ENCODE measurements at places on chromosomes 5 and 9.

GRCh38 chr9:99752417-99753109 is 69.1 kb upstream of the NR4A3 start:
- no peak for DNase-seq

DNA sequence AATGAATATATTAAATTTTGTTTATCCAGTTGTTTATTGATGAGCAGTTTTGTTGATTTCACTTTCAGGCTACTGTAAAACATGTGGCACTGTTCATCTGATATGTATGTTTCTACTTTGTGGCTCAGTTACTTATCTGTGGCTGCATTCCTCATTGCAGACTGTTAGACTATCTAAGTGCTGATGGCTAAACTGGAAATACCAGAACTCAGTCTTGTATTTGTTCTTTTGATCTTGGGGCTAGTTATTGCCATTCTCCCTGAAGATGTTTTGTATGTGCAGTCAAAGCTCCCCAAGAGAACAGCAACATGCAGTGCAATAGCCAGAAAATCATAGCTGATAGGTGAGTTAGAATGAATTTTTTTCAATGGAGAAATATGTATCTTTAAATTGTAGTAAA is 162.2 kb downstream of the GADD45G start:
- DNase-seq: no peak

- no peak for DNase-seq
Measured at GRCh38 chr9:133998915-133999595, 6.9 kb upstream of the VAV2 start.

DNA sequence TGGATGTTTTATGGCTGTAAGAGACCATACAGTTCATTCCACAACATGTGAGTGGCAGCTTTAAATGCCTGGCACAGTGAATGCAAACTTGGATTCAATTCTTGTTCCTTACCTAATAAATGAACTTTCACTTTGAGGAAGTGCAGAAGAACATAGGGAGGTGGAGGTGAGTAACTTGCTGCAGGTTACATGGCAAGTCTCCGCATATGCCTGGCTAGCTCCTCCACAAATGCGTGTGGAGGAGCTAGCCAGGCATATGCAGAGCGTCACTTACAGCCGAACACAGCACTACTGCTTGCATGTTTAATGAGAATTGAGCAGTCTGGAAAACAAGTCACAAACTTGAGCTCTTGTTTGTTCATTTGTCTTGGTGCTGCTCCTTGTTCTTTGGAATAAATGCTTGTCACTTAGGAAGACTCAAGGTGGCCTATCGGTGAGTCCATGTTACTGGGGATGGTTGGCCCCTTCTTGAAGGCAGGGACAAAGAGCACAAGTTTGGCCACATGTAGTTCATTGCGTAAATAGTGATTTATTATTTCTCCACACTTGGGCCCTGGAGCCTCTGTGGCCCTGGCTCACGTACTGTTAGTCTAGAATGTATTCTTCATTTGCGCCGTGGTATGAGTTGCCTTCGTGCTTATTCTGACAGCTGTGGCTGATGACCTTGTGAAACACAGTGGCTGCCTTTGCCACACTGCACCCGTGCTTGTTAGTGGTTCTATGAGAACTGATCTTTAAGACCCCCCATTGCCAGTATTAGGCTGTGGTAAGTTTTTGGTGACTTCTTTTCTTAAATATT is 3.1 kb downstream of the ISOC1 start:
- DNase-seq: no peak

DNA sequence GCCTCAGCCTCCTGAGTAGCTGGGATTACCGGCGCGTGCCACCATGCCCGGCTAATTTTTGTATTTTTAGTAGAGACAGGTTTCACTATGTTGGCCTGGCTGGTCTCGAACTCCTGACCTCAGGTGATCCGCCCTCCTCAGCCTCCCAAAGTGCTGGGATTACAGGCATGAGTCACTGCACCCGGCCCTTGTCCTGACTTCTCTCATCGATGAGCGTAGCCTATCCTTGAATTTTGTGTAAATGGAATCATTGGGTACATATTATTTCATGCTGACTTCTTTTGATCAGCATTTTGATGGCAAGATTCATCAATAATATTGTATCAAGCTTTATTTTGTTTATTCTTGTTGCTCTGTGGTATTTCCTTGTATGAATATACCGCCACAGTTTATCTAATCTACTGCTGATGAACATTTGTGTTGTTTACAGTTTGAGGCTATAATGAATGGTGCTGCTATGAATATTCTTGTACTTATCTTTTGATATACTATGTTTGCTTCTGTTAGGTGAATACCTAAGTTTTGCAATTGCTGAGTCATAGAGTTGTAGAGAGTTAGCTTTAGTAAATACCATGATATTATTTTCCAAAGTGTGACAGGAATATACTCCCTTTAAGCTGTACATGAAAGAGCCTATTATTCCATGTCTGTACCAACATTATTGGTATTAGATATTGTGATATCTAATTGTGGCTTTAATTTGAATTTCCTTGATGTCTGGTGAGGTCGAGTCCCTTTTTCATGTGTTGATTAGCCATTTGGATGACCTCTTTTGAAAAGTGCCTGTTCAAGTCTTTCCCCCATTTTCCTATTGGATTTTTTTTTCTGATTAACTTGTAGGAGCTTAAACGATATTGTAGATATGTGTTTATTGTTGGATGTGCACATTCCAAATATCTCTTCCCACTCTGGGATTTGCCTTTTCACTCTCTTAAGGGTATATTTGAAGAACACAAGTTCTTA is 107.5 kb downstream of the RGS3 start:
- no peak for DNase-seq

GRCh38 chr9:91923145-91923544 is 26.9 kb downstream of the ROR2 start:
- DNase-seq: no peak

DNA sequence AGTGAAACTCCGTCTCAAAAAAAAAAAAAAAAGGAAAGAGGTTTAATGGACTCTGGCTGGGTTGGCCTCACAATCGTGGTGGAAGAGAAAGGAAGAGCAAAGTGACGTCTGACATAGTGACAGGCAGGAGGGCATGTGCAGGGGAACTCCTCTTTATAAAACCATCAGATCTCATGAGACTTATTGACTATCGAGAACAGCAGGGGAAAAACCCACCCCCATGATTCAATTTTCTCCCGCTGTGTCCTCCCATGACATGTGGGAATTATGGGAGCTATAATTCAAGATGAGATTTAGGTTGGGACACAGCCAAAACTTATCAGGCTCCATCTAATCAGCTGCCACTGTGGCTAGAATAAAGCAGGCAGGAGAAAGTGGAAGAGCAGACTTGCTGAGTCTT is 610.4 kb upstream of the NUDT12 start:
- DNase-seq: no peak

DNA sequence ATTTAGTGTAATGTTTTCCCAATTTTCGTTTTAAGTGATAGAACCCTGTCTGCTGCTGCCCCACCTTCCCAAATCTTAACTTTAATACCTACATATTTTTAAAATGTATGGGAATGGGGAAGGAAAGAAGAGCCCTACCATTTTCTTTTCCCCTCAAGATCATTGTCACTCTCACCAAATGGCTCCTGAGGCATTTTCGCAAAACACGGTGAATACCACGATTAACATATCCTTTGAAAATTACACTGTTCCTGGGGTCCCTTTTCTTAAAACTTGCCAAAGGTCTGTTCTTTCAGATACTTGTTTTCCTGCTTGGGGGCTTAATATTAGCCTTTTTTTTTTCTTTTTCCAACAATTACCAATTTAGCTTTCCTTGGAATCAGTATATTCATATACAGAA is 36.1 kb downstream of the CERT1 start:
- no peak for DNase-seq

DNA sequence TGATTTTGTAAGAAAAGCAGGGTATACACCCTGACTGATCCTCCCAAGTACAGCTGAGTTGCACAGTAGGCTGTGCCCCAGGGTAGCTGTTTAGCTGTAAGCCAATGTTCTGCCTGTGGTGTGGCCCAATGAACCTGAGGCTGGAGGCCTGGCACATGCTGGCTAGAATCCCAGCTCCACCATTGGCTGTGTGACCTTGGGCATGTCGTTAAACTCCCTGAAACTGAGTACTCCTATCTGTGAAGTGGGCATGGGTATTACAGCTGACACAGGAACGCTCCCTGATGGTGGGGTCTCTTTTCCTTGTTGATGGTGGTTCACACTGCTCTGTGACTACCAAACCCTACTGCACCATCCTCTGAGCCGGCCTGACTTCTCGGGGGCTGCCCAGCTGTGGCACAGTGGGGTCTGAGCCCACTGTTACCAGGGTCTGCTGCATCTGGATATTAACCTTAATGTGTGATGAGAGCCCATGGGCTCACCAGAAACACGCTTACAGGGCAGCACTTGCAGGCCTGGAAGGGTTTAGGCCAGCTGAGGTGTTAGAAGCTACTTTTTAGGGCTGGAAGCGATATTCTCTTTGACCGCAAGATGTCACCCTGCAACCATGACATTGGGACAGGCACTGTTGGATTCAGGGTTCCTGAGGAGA is 7.0 kb upstream of the GADD45G start:
- no peak for DNase-seq

DNA sequence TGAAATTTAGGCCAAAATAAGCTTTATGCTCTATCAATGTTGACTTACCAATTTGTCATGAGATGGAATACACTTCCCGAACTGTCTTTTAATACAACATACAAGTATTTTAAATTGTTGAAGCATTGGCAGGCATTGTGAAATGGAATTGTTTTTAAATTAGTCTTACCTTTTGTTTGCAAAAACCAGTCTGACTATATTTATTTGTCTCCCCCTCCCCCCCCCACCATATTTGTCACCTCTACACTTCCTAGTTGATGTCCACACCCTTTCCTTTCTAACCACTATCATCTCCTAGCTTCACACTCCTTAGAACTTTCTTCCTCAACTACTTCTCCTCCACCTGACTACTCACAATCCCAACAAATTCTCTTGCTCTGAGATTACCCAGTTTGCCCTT is 40.9 kb downstream of the FAF2 start:
- no peak for DNase-seq

- DNase-seq: no peak
Measured at GRCh38 chr9:33780276-33780675, 15.1 kb upstream of the PRSS3 start.

- peak; percentile 45 for DNase-seq
Measured at GRCh38 chr9:93668261-93668871, 92.0 kb downstream of the PHF2 start.

GRCh38 chr9:4098031-4098430 is 201.8 kb downstream of the GLIS3 start:
- DNase-seq: no peak

- DNase-seq: no peak
Measured at GRCh38 chr5:177310757-177311391, 824 bp downstream of the MXD3 start.

- no peak for DNase-seq
Measured at GRCh38 chr5:134048864-134049263, 44.1 kb upstream of the VDAC1 start.

DNA sequence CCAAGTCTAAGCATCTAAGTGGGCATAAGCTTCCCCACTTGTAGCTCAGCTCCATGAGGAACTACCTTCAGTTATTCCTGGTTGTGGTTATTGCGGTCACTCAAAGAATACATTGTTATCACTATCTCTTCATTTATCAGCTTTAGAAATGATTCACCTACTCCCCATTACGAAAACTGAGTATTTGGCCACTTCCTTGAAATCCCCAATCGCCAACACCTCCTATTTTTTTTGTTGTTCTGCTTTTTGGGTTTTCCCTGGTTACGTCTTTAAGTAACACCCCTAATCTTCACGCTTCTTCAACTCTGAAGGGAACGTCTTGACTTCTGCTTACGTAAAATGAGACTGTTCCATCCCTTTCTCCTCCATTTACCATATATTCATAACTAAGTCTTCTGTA is 20.7 kb downstream of the MAPK9 start:
- no peak for DNase-seq

- peak; percentile 68 for DNase-seq
Measured at GRCh38 chr5:145237843-145238242, 597.3 kb downstream of the PRELID2 start.

- DNase-seq: no peak
Measured at GRCh38 chr5:160171666-160172065, 52.4 kb upstream of the PWWP2A start.

- no peak for DNase-seq
Measured at GRCh38 chr5:89342106-89342876, 459.3 kb upstream of the MEF2C start.

DNA sequence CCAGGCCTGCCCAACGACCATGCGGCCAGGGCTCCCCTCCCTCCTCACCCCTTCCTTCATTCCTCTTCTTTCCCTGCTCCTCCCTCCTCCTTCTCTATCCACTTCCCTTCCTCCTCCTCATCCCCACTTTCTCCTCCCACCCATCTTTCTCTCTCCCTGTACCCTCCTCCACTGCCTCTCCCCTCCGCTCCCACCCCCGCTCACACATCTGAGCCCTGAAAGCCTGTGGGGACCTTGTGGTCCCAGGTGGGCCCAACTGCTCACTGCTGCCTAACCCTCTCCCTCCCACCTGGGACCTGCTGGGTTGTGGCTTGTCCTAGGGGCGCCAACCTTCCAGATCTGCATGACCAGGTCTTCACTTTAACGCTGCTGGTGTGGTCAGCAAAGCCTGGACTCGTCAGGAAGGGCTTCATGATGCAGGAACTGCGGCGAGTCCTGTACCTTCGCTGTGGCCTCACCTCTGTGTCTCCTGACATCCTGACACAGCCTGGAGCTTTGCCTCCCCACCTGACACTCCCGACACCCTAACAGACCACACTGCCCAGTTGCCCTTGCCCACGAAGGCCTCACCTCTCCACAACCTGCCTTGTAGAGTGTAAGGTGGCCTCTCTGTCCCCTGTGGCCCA is 34.6 kb downstream of the C5orf15 start:
- no peak for DNase-seq

- DNase-seq: no peak
Measured at GRCh38 chr9:112664531-112664930, 53.4 kb downstream of the INIP start.

DNA sequence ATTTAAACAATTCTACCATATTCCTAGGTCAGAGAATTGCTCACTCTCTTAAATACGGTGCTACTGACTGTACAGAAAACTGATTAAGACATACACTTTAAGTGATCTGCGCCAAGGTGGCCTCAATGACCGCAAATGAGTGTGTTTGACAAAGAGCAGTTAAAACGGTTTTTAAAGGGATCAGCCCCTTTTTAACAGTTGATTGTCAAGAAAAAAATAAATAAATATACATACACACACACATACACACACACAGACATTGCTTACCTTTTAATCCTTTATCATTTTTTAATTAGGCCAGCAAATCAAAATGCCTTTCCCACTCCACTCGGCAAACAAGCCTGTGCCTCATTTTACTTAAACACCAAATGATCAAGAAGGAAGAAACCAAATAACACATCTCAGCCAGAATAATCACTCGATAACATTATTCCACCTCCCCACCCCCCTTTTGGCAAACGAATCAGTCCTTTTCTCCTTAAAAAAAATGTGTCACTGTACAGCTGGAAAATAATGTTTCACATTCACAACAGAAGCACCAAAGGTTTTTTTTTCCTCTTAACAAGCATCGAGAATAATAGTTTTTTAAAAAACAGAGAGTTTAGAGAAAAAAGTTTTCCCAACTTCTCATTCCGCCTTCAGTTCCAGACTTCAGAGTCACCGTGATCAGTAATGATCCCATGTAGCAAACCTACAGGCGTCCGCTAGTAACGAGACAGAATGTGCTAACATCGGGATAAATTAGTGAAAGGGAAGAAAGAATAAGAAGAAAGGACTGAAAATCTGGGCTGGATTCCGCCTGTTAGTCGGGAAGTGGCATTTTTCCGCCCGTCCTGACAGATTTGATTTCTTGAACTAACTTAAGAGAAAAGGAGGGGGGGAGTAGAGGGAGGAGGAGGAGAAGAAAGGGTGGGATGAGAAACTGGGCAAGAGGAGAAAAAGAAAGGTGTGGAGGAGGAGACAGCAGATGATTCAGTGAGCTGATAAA is at the start of gene ZNF608:
Gene ZNF608 (minus strand): TSS at position 712 of the 988 bp plus-strand sequence. CDS start 1,650 bp downstream, outside the sequence.
- DNase-seq: peak; percentile 49

Data from H1 (cell line).